Activated naive CD4-positive, alpha-beta T cell (primary cell): ENCODE measurements at places on chromosomes 1 and 21.

DNA sequence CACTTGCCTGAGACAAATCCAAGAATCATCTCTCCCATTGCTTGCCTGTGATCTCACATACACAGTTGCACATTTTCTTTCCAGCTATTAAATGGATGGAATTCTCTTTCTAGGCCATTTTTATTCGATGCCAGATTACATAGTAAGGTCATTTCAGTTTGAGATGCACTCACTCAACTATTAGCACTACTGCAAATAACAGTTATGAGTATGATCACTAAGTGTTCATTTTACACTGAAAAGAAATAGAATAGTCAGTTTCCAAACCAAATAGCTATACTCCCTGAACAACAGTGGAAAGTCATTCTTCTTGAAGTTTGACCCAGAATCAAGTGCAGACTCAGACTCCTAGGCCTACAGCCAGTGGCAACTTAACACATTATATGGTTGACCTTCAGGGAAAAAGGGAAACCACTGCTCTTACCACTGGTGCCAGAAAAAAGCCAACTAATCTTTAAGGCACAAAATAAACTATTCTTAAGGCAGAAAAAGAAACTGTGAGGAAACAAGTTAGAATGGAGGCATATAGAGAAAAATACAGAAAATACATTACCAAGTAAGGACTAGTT is 31.5 kb downstream of the WNT2B start:
- no peak for DNase-seq

GRCh38 chr1:192343344-192343743 is 26.6 kb downstream of the RGS21 start:
- DNase-seq, result no peak

GRCh38 chr1:67893126-67893495 is 59.8 kb upstream of the GNG12 start:
- no peak for DNase-seq

DNA sequence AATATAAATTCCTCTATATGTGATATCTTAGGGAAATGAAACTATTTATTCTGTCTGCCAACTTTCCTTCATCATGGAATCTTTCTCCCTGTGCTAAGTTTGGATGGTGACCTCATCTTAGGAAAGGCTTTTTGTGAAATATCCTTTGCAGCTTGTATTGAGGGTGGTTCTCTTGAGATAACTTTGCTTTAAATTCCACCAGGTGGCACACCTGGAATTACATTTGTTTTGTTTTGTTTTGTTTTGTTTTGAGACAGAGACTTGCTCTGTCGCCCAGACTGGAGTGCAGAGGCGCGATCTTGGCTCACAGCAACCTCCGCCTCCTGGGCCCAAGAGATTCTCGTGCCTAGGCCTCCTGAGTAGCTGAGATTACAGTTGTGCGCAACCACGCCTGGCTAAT is 7.6 kb upstream of the CD1A start:
- no peak for DNase-seq

DNA sequence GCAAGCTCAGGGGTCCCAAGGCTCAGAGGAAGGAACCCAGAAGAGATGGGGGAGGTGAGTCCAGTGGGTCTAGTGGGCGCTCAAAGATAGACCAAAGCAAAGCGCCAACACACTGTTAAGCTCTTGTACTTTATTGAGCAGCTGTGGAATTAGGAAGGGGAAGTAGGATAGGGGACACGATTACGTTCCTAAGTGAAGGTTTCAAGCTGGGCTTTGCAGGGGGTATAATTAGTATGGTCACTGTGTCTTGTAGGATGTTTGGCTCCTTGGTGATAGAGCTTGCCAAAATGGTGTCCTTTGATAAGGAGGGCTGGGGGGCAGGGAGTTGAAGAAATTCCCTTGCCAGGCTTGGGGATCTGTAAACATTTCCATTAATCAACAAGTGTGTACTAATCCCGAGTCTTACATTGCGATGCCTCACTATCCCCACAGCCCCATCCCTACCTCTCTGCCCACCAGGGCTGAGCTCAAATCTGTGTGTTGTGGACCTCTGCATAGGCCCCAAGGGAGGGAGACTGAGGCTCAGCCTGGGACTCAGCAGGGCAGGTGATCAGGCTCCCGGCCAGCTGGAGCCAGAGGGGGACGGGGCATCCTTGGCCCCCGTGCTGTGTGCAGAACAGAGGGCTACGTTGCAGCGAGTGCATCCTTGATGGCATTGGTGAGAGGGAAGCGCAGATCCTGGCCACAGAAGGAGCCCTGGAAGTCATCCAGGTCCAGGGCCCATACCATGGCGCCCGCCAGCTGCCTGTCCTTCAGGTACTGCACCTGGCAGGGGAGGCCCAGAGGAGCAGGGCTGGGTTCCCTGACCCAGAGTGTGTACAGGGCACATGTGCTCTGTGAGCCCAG is 3.4 kb upstream of the MYBPH start:
- DNase-seq, result no peak

DNA sequence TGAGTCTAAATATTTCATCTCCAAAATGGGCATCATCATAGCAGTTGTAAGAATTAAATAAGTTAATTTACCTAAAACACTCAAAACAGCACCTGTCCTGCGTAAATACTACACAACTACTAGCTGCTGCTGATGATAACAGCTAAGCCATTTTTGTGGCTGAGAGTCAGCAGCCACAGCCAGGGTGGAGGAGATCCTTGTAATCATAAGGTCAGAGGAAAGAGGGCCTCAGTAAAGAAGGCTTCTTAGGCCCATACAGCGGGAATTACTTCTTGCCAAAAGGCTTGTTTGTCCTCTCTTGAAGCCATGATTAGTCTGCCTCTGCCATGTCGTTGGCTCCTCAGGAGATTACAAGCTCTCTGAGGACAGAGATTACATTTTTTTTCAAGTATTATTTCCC is 245.0 kb downstream of the FGGY start:
- no peak for DNase-seq
